ENCODE measurements at places on chromosomes 3 and 15. TPM values are rescaled to one million over a fixed set of nuclear protein-coding genes. Genes with fewer than 3 reads are reported as not detected.

- DNase-seq, result no peak
These were observed 173.4 kb downstream of the USP13 start for GRCh38 chr3:179826247-179826637.

DNA sequence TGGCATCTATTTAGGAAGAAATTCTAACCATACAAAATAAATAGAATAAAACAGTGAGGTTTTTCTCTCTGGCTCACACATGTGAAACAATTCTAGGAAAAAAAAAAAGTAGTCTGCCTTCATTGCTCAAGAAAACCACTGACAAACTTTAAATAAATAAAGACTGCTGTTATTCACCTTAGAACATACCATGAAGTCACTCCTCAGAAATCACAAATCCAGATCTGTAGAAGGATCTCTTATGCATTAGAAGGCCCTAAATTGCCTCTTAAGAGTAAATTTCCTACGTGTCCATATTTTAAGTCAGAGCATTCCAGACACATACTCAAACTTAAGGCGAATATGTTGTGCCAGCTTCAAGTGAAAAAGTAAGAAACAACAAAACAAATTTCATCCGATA lies 217.3 kb downstream of the ZIC4 start:
- no peak for DNase-seq

Gene SEMA3G
- 1.6 TPM for total RNA-seq

Gene CAND2
- 0.13 TPM for total RNA-seq

DNA sequence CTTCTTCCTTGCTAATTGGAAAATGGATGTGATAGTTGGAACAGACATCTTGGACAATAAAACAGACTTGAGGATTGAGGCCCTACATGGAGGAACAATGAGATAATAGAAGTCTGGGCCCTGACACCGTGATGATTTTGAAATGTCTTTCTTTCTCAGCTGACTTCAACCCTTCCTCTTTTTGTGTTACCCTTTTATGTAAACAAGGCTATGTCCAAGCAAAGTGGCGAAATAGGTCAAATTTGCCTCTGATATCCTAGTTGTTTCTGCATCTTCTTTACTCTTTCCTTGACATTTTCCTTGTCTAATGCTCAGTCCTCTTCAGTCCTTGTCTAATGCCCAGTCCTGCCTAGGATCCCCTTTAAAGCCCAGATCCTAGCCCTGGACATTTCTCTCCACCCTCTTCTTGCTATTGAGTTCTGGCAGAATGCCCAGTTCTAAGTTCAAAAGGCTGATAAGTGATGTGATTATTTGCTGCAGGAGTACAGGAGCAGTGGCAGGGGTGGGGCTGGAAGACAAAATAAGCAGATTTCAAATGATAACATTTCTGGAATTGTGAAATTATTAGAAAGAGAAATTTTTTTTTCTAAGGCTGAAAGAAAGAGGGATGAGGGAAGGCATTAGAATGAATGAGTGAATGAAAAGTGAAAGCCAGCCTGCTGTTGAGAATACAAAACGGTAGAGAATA lies 6.5 kb upstream of the VPS8 start:
- no peak for DNase-seq

Gene CCDC54
- not detected for total RNA-seq

GRCh38 chr3:195129644-195130492 lies 141.1 kb downstream of the XXYLT1 start:
- no peak for DNase-seq

DNA sequence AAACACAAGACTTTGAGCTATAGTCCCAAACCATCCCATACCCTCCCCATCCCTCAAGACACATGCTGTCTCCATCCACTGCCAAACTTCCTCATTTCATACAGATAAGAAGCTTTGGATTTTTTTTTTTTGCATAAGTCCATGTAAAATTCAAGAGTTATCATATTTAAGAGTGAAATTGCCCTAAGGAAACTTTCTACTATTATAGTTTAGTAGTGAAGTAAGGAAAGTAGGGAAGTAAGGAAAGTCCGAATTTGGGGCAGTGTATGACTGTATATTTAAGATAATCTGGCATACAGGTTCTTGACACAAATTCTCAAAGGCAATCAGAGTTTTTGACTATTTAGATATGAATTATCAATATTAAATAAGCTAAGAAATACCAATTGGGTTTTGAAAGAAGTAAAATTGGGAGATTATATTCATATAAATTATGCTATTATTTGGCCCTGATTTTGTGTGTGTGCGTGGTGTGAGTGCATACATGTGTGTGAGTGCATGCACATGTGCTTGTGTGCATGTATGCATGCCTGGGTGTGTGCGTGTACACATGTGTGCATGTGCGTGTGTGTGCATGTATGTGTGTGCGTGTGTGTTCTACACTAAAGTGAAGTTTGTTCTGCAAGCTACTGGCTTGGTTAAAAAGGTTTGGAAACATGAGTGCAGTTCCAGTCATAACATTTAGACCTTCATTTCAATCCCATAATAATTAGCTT lies 83.6 kb upstream of the MBNL1 start:
- DNase-seq, result no peak

GRCh38 chr15:74856537-74856936 lies 13.6 kb upstream of the ULK3 start:
- DNase-seq, result no peak

Gene TMCO5A
- total RNA-seq, result not detected

Gene SPSB4
- total RNA-seq, result 0.05 TPM

- no peak for DNase-seq
These were observed 131.6 kb upstream of the ABHD17C start for GRCh38 chr15:80563372-80563997.

- DNase-seq, result no peak
These were observed 11.9 kb upstream of the ARHGEF3 start for GRCh38 chr3:56813653-56813960.

DNA sequence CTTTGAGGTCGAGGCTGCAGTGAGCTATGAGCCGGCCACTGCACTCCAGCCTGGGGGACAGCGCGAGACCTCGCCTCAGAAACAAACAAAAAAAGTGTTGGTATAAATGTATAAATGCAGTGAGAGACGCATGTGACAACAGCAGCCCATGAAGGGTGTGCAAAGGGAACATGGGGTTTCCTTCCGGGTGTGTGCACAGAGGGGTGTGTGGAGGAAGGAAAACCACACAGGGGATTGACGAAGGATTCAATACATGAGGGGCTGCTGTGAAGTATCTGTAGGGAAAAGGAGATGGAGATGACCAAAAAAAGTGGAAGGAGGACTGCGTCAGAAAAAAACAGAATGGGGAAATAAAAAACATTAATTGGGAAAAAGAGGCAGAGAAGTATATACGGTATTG lies 1.1 kb downstream of the MTFMT start:
- DNase-seq, result no peak

DNA sequence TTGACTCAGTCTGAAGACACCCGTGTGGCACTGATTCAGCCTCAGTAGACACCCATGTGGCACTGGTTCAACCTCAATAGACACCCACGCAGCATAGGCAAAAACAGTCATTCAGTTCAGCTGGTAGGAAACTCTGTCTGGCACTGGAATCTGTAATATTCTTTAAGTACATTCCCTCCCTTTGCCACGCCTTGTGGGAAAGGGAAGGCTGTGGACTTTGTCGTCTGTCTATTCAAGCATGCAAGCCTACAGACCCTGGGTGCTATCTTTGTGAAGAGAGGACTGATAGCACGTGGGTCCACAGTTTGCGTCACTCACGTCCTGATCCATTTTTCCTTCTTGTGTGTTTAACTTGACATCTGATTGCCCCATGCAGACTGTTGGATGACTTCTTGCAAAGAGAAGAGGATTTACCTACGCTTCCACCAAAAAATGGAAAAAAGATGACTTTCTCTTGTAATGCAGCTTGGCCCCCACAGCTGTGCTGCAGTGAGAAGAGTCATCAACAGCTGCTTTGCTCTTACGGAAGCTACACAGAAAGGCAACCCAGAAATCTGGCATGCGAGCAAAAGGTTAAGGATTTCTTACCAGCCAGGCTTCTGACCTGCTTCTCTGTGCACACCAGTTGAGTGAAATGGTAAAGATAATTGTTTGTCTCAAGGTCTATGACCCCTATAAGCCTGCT lies 278.1 kb downstream of the ULK4 start:
- no peak for DNase-seq

Gene ABTB1
- total RNA-seq, result 6.9 TPM

DNA sequence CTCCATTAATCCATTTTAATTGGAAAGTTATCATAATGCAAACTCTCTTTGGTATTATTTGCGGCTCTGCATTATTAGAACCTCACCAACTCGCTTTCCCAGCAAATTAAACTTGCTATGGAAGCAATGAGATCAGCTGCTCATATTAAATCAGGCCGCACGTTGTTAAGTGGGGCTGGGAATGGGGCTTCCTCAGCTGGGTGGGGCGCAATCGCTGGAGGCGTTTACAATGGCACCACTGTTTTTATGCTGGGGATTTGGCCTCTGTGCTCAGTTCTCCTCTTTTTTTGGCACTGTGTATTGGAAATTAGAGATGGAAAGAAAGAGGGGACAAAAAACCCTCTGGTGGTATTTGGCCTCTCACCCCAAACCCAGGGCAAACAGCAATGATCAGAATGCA lies 72.2 kb downstream of the RPLP1 start:
- no peak for DNase-seq

GRCh38 chr15:51237816-51238215 lies 100.6 kb downstream of the CYP19A1 start:
- DNase-seq, result no peak

Gene DUOXA2
- not detected for total RNA-seq

- no peak for DNase-seq
These were observed 50.6 kb downstream of the SV2B start for GRCh38 chr15:91150502-91151160.

DNA sequence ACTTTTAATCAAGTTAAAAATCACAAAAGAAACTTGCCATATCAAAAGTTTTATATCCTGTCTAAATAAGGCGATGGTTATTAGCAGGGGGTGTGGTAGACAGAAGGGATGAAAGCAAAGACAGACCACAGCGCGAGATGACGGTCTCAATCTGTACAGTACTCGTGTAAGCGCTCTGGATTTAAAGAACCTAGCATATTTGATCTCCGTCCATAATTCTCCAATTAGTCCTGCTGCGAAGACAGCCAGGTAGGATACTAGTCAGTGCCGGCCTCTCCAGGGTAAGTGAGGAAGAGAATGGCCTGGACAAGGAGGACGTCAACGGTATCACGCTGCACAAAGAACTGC lies 701 bp downstream of the SGO1 start:
- no peak for DNase-seq

GRCh38 chr3:57918123-57918837 lies 89.9 kb upstream of the FLNB start:
- no peak for DNase-seq

DNA sequence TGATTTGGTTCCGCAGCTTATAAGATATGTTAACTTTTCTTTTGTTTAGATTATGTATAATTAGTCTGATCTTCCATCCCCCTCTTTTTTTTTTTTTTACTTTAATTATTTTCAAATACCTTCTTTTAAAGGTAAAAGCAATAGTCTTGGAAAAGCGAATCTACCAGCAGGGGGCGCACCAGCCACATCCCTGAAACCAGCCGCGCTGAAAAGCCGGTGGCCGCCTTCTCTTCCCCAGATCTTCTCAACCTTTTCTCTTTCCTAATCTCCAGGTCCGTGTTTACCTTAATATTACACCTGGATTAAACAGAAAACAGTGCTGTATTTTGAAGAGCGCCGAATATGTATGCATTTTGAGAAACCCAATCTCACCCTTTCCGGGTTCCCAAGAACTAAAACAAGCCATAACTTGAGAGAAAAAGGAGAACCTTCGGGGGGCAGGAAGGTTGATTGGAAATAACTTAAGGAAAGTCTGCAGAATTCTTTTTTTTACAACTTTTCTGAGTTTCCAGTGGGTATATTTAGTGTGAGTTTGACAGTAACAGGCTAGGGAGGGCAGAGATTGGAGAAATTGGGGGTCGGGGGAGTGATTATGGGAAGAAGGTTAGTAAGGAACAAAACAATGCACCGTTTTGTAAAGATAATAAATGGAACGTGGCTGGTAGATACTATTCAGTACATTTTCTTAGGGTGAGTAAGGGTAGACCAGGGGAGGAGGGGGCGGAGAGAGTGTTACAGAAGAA lies 2.0 kb upstream of the SOX2 start:
- no peak for DNase-seq

GRCh38 chr3:179825527-179826246 lies 172.8 kb downstream of the USP13 start:
- no peak for DNase-seq

Gene CD200R1
- 0.05 TPM for total RNA-seq

DNA sequence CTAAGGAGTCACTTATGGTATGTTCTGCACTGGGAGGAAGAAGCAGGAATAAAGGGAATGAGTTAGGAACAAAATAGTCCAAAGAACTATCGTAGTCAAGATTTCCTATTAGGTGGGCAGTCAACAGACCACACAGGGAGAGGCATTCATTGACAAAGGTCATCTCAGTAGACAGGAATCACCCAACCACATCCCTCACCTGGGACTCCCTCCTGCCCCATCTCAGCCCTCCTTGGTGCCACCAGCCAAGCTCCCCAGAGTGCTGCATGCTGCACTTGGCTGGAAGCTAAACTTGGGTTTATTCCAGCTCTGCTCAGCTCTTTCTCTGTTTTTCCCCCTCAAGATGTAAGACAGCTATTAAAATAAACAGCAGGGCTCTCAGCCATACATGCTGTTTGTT lies 72.3 kb upstream of the CTNNB1 start:
- DNase-seq, result no peak

GRCh38 chr3:82745544-82745943 lies 984.1 kb upstream of the GBE1 start:
- no peak for DNase-seq

Measured in Panc1 (cell line).